DMS53 (cell line): ENCODE measurements at places on chromosomes 12 and 14.
A peak's percentile ranks its signal among the peaks of the same experiment; 100 is the strongest.

- DNase-seq: no peak
Measured at GRCh38 chr14:70871863-70872677, 35.2 kb upstream of the PCNX1 start.

DNA sequence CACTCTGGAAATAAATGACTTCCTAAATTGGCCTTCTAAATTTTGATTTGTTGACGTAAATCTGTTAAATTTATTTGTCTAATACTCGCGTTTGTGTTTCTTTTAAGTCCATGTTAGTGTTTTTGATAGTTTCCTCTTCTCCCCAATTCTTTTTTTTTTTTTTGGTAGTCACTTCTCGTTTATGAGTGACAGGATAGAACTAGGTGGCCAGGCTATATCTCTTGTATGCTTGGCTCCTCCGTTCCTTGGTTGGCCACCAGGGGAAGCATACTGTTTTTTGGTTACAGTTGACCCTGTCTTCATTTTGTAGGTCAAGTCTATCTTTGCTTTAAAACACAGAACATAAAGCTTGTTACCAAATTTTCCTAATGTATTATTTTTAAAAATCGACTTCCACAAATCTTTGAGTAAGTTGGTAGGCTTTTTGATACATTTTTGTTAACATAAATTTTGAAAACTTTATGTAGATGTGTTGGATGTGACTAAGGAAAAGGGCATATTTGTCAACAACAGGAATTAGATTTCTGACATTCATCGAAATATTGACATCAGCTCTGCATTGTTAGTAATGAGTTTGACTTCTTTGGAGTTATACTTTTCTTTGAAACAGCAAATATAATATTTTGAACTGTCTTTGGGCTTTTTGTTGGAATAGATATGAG is 2.2 kb downstream of the RCOR1 start:
- DNase-seq: peak; percentile 83

- DNase-seq: no peak
Measured at GRCh38 chr14:61726778-61727658, 31.7 kb downstream of the HIF1A start.

- DNase-seq: peak; percentile 36
Measured at GRCh38 chr14:101665478-101666078, 95.9 kb upstream of the PPP2R5C start.

- DNase-seq: no peak
Measured at GRCh38 chr12:62673028-62673815, 206.6 kb downstream of the MON2 start.

DNA sequence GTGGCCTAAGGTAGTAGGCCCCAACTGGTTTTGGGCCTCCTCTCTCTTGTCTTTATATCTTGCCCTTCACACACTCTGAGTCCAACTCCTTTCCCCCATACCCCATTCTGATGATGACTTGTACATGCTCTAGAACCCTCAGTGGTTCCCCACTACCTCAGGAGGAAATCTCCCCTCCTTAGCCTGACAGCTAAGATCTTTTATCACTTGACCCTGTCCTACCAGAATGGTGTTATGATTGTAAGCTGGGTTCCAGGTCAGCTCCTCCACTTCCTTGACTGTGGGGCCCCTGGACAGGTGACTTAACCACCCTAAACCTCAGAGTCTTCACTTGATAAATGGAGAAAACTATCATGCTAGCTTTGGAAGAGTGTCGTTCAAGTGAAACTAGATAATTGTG is 9.4 kb upstream of the MYL2 start:
- no peak for DNase-seq

- DNase-seq: no peak
Measured at GRCh38 chr12:28975564-28976340, 173.3 kb upstream of the FAR2 start.
